ENCODE measurements at places on chromosomes 11 and 22.

DNA sequence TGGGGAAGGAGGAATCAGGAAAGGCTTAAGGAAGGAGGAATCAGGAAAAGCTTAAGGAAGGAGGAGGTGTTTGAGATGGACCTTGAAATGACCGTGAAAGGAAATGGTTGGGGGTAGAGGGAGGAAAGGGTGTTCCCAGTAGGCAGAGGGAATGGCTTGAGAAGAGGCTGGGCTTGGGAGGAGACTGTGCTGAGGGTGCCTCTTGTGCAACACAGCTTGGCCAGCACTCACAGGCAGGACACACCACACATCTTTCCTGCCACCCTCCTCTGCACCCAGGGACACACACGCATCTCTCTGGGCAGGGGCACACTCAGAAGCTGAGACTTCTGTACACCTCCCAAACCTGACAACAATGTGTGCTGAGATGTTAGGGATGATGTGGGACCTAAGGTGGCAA, 151.4 kb downstream of the FBXO7 start:
- DNase-seq, result no peak

GRCh38 chr22:20196094-20196842, 45.4 kb upstream of the CCDC188 start:
- no peak for DNase-seq

- no peak for DNase-seq
Measured at GRCh38 chr11:120401506-120401905, 65.3 kb downstream of the ARHGEF12 start.

DNA sequence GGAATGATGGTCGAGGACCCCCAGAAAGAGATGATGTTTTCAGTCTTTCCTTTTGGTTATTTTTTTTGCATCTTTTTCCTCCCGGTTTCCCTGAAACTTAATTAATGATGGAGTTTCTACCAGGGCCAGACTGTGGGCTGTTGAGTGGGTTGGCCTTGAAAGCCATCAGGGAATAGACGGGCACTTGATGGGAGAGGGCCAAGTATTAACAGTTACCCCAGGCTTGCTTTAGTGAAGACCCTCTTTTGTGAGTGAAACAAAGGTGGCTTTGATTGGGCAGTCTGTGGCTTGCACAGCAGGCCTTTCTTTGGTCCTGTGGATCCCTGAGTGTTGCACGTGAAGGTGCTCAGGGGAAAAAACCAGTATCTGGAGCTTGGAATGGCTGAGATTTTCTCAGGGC, 56.9 kb downstream of the AMOTL1 start:
- DNase-seq, result no peak

GRCh38 chr22:25119609-25120008, 80.0 kb upstream of the CRYBB3 start:
- DNase-seq, result no peak

DNA sequence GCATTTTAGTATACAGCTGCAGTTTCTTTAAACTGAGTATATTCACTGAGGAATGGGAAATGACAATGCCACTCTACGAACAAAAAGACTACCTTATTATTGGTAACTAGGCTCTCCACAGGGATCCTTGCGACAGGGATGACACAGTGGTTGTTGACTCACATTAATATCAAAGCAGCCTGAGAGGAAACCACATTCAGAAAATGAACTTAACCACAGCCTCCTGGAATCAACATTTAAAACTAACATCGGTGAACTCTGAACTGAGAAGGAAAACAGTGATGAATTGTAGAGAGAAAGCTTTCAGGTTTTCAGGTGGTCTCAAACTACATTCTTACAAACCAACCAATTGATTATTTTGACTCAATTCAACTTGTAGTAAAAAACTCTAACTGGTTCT, 90.3 kb upstream of the MTMR2 start:
- DNase-seq, result no peak

DNA sequence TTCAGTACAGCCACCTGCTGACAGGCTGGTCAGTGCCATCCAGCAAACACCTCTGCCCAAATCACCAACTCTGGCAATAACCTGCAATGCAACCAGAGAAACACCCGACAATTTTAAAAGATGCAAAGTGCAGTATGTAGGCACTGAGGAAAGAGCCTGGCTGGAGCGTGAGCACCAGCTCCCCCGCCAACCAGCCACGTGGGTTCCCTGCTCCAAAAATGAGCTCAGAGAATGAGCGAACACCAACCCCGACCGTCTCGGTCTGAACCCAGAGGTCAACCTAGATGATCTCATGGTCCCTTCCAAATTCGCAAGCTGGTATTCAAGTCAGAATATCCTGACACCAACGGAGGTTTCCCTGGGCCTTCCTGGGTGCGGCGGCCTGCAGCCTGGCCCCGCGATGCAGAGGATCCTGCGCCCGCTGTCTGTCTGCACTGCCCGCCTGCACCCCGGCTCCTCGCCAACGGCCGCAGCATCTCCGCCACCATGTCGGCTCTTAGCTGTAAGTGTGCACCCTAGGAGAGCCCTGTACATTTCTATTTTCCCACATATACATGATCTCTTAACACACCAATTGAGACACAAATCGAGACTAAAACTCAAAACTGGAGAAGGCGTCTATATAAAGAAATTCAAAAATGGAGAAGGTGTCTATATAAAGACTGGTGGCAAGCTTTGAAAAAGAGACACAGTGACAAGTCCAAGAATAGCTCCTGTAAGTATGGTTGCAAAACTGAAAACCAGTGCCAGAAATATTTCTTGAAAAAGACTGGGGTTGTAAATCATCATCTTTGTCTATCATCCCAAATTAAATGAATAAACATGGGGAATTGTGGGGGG, 22.8 kb downstream of the TMEM184B start:
- DNase-seq, result no peak

DNA sequence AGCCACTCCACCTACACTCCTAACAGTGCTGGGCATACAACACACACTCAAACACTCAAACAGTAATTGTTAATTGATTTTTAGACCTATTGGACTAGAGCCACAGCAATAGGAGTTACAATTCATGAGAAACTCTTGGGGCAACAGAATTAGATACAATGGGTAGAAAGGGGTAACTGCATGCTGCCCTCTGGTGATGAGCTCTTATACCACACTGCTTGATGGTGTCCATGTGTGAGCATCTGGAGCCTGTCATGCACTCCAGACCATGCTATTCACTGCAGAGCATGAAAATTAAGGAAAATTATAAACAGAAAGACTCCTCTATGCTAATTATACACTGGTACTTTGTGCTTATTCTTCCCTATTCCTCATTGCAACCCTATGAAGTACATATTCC, 975.5 kb upstream of the CCDC90B start:
- DNase-seq, result peak; percentile 31

DNA sequence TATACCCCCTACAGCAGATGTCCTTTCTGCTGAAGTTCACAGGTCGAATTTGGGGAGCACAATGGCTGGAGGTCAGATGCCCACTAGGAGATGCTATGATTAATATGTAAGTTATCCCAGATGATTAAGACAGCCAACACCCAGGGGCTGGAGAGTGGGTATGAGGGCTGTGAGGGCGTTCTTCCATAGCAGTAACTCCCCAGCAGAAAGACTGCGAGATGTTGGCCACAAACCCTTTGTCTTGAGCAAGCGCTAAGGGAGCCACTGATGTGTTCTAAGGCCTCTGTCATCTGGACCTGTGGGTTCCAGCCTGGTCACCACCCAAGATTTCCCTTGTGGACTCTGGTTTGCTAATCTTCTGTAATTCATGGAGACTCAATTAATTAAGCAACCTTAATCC, 77.6 kb downstream of the BMAL1 start:
- no peak for DNase-seq

DNA sequence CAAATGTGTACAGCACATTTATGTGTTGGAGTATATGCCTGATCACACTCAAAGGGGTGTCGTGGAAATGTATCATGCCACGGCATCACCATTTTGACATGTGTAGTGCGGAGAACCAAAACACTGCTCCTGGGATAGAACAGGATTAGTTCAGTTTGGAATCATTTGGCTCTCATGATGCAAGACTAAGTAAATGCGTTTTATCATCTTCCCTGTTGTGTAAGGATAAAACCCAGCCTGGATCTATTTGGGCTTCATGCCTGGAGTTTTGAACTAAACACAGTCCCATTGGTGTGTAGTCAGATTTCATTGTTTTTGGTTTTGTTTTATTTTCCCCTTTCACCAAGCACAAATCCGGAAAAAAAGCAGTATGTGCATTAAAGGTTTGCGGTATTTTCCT, 574.3 kb downstream of the NTM start:
- no peak for DNase-seq

GRCh38 chr11:105754716-105755115, 144.8 kb downstream of the GRIA4 start:
- no peak for DNase-seq

DNA sequence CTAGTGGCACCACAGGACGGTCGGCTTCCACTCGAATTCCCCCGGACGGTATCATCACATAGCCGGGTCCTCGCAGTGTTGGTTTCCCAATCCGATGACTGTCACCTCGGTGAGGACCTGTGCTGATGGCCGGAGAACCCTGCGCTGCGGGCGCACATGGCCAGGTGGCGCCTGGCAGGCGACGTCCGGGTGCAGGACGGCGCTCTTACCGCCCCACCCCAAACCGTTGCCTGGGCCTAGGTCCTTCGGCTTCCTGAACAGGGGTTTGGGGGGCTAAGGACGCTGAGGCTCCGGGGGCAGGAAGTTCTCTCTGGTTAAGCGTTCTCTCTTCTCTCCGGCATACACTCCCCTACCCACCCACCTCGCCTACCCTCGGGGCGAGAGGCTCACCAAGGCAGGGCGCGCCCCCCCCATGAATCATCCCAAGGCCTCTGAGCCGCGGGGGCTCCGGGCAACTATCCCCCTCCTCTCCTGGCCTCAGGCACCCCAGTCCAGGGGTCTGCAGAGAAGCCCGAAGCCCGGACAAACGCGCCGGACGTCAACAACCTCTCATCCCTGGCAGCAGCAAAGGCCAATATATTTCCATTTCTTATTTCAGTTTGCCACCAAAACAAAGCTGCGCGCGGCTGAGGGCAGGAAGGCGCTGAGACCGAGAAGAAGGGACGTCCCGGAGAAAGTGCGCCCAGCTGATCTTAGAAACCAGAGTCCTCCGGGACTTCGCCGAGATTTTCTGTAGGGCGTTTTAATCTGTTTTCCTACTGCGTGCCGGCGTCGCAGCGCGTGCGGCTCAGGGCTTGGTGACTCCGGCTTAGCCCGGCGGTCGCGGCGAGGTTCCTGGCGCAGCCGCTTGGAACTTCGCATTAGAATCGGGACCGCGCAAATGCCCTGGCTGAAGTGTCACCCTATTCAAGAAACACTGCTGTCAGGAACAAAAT, 5.6 kb downstream of the ALX4 start:
- DNase-seq, result peak; percentile 86

DNA sequence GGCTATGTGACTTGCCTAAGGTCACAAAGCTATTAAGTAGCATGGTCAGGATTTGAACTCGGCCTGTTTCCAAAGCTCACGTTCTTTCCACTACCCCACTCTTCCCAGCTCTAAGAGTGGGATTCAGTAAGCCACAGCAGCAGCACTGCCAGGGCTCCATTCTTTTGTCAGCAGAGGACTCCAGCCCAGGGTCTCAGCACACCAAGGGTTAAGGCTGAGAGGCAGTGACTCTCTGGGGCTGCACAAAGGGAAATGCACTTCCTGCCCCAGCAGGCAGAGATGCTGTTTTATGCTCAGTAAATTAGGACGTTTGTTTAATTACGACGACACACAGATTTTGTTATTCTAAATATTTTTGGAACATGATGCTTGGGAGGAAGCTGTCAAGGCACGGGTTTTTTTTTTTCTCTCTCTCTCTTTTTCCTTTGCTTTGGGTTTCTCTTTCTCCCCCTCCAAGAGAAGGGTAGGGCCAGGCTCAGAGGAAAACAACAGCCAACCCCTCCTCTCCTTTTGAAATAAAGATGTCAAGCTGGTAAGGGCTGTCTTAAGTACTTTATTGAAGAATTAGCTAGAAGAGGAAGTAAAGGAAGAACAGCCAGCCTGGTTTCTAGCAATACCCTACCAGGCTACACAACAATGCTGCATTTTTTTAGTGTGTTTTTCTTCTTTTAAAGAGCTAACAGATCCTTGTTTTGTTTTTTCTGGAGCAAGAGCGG, 2.8 kb downstream of the MYH9 start:
- peak; percentile 79 for DNase-seq

DNA sequence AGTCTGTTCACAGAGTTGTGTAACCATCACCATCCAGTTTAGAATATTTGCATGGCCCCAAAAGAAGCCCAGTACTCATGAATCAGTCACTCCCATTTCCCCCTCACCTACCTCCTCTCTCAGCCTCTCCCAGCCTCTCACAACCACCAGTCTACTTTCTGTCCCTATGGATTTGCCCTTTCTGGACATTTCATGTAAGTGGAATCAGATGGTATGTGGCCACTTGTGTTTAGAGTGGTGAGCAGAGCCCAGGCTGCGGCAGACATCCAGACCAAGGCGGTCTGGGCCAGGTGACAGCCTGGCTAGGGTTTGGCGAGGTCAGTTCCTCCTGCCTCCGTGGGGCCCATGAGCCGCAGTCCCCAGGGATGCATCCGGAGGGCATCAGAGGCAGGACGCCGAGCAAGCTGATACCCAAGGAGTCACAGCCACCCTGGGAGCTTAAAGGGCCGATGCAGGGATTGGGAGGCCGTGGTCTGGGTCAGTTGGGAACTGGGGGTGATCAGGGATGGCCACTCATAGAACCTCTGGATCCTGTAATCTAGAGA, 53.3 kb upstream of the CLDN5 start:
- DNase-seq, result no peak

GRCh38 chr11:127627629-127628457, 627.3 kb upstream of the KIRREL3 start:
- no peak for DNase-seq

DNA sequence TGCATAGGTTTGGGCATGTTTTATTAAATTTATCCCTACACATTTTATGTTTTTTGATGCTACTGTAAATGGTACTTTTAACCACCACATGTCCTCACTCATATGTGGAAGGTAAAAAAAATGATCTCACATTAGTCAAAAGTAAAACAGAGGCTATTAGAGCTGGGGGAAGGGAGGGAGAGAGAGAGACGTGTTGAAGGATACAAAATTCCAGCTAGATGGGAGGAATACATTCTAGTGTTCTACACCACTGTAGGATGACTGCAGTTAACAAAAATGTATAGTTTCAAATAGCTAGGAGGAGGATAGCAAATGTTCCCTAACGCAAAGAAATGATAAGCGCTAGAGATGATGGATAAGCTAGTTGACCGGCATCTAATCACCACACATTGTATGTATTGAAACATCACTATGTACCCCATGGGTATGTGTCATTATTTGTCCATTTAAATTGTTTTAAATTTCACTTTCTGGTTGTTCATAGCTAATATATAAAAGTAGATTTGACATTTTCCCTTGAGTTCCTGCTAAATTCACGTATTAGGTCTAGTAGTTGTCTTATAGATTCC, 9.9 kb upstream of the GNB1L start:
- DNase-seq, result no peak

DNA sequence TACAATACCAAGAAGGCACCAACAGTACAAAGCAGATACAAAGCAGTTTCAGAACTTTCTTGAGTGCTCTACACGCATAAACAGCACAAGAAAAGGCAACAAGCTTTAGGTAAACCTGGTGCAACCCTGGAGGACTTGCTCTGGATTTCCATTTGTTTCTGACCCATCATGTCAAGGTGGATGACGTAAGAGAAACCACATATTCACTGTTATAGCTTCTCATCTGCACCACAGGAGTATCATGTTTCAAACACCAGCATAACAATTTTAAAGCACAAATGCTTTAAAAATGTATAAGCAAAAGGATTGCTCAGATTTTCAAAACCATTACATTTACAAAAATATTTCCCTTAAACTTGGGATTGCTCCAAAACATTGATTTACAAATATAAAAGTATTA, 25.0 kb upstream of the YPEL1 start:
- DNase-seq, result no peak
